ENCODE measurements at places on chromosomes 2 and 18. TPM values are rescaled to one million over a fixed set of nuclear protein-coding genes. Genes with fewer than 3 reads are reported as not detected.

Gene ARPC2
- total RNA-seq = 521 TPM

Gene MOGAT1
- not detected for total RNA-seq

Gene KHK
- total RNA-seq = 1.9 TPM

Gene LOXL3
- not detected for total RNA-seq
